ENCODE measurements at places on chromosomes 7 and 10. TPM values are rescaled to one million over a fixed set of nuclear protein-coding genes. Genes with fewer than 3 reads are reported as not detected.
A peak's percentile ranks its signal among the peaks of the same experiment; 100 is the strongest.

ERVW-1 gene
- not detected for total RNA-seq

DNA sequence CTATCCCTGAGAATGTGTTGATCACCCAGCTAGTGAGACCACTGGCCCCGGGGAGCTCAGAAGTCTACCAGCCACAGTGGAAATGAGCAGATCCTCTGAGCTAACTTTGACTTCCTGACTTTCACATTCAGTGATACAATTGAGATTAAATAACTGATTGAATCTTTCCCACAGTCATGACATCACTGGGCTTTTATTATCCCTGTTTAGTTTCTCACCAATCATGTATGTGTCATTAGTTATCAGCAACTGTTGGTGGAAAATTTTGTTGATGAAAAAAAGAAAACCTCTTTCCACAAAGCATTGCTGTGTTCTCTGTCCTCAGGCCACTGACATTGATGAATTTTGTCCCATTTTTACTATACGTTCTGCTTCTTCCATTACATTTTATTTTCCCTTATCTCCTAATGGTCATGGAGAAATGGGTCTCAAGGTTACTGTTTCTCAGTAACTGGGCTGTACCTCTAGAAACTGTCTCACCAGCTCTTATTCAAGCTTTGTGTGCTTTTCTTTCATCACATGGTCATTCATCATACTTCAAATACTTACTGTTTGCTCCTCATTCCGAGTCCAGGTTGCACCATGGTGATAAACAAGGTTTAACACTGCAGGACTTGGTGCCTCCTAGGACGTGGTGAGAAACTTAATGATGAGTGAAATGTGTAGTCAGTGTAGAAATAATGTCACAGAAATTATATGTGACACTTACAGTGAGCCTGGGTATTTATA, 304.7 kb downstream of the CDK14 start:
- no peak for DNase-seq

DNA sequence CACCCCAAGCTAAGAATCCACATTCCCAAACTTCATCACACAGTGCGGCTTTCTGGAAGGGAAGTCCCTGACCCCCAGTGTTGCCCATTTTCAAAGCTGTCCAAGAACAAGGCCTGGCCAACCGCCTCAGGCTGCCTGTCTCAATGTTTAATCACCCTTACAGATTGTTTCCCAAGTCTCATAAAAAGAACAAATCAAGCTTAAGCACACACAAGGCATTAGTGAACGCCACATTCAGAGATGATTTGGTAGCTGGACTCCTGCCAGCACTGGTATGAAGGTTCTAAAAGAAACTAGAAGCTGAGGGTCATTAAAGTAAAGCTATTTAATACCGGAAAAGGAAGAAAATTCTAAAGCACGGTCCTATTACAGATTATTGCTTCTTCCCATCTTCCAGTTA, 35.6 kb downstream of the C10orf90 start:
- peak; percentile 31 for DNase-seq

DNA sequence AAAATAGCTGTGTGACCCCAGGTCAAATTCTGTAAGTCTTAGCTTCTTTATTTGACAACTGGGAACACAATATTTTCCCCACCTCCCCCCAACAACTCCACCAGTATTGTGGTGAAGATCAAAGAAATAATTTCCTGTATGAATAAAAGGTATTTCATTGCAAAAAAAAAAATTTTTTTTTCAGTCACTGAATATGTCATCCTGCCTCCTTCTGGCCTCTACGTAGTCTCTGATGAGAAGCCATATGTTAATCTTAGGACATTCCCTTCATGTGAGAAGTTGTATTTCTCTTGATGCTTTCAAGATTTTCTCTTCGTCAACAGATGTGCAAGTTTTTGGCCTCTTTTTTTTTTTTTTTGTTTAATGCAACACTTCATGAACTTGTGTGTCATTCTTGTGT, 33.0 kb downstream of the ZNF33A start:
- no peak for DNase-seq

GRCh38 chr10:6399879-6400278, 180.2 kb downstream of the PRKCQ start:
- DNase-seq = no peak

DNA sequence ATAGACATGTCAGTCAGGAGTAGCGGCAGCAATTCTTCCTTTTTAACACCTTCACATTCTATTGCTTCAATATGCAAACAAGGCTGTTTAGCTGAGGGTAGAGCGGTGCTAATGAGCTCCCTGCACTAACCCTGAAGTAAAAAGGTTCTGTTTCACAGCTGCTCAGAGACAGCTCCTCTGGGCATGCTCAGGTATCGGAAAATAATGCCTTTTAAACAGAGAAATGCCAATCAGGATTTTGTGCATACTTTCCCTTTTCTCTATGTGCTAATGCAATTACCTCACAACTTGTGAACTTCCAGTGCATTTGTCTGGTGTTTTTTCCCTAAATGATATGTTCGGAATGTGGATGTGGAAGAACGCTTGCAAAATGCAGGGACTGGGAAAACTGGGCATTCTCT, 307.7 kb upstream of the FZD8 start:
- DNase-seq = no peak

DNA sequence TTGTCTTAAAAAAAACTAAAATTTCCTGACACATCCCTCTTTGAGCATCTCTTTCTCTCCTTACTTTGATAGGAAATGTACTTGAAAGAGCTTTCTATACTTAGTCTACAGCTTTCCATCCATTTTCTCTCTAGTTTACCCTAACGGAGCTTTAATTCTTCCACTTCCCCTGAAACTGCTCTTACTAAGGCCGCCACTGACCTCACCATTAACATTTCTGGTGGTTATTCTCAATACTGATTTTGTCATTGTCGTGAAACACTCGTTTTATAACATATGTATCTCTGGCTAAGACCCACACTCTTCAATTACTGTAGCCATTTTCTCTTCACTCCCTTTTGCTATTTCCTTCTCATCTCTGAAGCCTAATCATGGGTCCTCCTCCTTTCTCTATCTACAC, 262.0 kb upstream of the FERD3L start:
- no peak for DNase-seq

- no peak for DNase-seq
These were observed 31.4 kb upstream of the RSU1 start for GRCh38 chr10:16848562-16849154.

COL13A1 gene
- 1.7 TPM for total RNA-seq

GRCh38 chr7:112508404-112508803, 27.6 kb downstream of the LSMEM1 start:
- DNase-seq = no peak

DNA sequence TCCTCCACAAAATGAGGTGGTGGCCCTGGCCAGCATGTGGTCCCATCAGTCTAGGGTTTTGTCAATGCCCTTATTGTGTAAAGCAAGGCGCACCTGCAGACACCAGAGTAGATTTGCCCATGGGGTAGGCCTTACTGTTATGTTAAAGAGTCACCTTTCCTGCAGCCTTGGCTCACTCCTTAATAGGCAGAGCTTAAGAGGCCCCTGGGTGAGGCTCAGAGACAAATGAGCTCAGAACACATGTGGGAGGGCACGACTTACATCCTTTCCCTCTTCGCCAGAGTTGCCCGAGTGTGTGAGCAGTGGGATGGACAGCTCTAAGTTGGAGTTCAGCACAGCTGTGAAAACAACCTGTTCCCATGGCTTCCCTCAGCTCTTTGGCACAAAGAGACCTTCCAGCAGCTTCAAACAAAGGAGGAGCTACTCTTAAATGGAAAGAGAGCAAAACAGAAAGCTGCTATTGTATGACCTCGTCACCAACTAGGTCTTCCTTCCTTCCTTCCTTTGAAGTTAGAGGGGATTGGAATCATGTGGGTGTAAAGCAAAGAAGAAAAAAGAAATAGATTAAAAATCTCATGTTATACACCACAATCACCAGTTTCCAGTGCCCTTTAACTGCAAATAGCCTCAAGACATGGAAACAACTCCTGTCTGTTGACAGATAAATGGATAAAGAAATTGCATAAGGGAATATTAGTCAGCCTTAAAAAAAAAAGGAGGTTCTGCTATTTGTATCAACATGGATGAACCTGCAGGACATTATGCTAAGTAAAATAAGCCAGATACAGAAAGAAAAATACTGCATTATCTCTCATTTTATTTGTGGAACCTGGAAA, 11.9 kb upstream of the XPNPEP1 start:
- DNase-seq = peak; percentile 80
